ENCODE measurements at places on chromosomes 16 and 17.

DNA sequence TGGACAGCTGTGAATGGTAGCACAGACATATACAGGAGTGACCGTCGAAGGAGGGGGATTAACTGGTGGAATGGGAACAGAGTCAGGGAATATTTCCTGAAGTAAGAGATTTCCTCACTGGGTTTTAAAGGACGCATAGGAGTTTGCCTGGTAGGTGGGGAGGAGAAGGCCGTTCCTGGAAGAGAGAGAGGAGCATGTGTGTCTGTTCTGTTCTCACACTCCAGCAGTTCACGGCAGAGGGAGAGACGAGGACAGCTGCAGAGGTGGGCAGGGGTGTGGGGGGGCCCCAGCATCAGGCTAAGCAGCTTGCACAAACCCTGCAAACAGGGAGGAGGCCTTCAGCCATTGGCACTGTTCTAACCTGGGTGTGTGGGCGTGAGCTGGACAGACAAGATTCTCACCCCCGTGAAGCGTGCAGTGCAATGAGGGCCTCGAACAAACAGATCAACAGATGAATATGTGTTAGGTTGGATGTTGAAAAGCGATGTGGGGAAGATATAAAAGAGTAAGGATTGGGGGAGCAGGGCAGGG, 85.3 kb upstream of the GSE1 start:
- no peak for DNase-seq

DNA sequence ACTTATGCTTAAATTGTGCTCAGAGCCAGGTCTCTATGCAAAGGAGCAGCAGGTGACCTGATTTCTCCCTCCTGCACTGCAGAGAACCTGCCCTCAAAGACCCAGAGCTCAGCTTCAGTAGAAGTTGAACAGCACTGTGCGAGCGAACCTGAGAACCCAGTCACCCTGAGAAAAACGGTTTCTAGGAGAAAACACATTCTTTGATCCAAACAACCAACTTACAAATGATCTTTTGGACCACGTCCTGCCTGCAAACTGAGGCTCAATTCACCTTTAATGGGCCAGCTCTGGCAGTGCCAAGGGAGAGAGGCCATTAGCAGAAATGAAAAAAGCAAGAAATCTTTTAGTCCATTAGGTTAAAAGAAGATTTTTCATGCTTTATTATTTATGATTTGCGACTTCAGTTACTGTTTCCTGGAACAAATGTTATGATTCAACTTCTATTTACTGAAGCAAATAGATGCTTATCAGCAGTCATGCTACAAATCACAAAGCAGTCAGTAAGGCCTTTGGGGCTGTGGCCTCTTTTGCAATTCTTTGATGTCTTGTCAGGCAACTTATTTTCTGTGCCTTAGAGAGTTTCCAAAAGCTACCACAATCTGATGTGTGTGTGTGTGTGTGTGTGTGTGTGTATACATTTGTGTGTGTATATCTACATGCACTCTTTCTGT, 65.7 kb upstream of the LRRC37A3 start:
- DNase-seq = no peak

GRCh38 chr17:48143629-48144028, 36.1 kb downstream of the SNX11 start:
- no peak for DNase-seq

- no peak for DNase-seq
Observed at GRCh38 chr17:59572301-59572924, 7.0 kb downstream of the DHX40 start.

DNA sequence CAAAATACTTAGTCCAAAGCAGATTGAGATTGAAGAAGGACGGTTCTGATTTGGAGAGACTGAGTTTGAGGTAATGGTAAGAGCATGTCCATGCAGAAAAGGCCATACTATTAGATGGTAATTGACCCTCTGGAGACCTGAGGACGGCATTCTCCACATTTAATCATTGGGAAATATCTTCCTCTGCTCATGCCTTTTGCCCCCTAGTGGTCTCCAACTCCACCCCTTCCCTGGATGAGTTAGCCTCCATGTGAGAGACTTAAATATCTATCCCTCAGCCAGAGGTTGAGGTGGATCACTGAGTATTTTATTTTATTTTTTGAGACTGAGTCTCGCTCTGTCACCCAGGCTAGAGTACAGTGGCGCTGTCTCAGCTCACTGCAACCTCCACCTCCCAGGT, 10.4 kb upstream of the OR3A1 start:
- DNase-seq = no peak

GRCh38 chr17:57536789-57537523, 208.1 kb downstream of the CCDC182 start:
- no peak for DNase-seq

- no peak for DNase-seq
Observed at GRCh38 chr16:81569361-81570034, 124.9 kb downstream of the CMIP start.

DNA sequence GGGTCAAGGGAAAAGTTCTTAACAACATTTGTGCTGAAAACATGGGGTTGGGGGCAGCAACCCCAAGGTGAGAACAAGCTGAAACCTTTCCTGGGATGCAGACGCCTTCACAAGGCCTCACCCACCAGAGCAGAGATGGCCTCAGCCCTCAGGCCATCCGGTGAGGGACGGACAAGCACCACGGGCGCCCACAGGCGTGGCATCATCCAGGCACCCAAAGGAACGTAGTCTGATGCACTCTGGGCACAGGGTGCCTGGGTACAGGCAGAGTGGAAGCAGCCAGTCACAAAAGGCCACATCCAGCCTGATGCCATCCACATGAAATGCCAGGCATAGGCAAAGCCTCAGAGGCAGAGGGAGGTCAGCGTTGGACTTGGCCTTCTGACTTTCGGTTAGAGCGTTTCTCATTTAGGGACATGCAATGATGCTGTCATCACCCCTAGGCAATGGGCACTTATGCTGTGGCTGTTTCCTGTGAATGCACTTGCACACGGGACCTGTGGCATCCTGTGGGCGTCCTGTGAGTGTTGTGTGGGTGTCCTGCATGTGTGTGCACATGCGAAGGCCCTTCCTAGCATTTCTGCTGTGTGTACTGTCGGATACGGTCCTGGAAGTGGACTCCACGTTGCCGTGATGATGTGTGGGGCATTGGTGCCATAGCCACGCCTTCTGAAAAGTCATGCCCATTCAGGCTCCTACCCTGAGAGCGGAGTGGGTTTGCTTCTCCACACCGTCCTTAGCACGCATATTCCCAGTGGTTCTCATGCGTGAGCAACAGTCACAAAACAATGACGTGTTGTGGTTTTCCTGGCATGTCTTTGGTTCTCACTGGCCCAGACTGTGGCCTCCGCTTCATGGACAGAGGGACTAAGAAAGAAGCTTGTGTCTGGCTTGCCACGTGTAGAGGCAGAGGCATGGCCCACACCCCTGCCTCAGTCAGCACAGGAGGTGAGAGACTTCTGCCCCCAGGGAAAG, 52.7 kb upstream of the ZNF469 start:
- DNase-seq = no peak

GRCh38 chr16:67764158-67764667, 42.1 kb downstream of the RANBP10 start:
- no peak for DNase-seq

DNA sequence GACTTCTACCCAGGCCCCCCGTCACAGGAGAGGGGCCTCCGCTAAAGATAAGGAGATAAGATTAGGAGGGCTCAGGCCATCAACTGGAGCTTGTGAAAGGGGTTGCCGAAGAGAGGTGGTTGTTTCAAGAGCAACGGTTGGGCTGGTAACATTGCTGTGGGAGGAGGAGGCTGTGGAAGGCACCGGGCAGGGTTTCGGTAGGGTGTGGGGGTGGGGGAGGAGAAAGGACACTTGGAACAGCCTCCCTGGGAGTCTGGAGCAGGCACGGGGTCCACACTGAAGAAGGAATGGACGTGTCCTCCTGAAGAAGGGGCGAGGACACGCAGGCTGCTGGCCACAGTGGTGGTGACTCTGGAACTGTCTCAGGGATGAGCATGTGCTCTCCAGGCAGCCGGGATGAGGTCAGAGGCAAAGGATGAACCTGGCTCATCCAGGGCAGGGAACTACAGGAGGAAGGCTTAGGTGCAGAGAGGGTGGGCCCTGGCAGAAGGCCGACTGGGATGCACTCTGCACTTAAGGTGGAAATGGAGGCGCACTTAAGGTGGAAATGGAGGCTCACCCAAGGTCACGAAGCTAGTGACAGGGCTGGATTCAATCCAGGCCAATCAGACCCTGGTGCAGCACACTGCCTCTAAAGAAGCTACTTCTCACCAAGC, 1.2 kb upstream of the EPX start:
- peak; percentile 18 for DNase-seq

DNA sequence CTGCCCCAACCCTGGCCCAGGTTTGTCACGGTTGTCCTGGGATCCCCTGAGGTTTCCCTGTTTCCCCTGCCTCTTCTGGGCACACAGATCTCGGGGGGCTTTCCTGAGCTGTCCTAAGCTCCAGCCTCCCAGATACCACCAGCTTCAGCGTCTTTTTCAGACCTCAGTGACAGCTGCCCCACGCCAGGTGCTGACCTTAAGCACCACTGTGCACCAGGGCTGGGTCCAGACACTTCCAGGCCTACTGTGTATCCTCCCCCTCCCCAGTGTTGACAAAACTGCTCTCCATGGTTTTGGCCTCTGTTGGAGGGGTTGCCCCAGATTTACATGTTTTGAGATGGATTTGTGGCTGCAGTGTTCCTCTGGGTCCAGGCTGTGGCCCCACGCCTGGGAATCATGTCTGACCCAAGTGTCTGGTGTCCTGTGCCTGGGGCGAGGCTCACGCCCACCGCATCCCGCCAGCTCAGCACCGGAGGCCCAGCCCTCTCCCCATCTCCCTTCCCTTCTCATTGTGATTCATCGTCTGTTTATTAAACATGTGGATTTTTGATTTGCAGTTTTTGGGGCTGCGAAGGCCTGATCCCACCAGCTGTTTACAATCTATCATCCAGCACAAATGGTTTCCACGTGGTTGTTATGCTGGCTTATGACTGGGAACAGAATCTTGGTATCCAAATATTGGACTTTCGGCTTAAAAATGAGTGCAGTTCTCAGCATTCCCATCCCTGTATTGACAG, 82.1 kb downstream of the METRNL start:
- DNase-seq = no peak

DNA sequence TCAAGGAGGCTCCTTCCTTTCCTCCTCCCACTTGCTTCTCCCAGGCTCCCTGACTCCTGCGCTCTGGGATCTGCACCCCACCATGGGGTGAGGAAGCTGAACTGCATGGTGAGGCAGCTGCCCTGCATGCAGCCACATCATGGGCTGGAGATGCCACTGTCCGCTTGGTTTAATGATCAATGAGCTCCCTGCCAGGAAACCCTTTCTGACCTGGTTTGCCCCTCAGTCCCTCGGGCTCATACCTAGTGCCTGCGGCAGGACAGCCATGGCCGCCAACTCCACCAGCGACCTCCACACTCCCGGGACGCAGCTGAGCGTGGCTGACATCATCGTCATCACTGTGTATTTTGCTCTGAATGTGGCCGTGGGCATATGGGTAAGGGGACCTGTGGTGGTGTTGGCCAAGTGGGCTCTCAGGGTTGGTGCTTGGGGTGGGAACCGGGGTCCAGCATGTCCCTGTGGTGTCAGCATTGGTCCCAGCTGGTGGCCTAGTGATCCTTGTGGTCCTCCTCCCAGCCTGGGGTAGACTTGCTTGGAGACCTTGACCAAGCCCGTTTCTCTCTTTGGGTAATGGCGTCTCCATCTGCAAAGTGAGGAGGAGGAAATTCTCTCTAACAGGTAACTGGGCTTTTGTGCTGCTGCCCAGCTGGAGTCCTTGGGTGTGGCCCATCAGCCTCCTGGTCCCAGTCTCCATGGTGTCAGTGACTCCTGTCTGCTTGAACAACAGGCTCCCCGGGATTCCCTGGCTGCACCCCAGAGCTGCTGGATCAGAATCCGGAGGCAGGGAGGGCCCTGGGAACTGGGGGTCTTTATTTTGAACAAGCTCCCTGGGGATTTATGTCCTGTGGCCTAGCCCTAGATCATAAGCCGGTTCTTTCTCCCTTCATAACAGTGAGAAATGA, at the start of gene SLC5A10:
TSS of gene SLC5A10 (plus strand) at position 225 of the 902 bp plus-strand sequence. CDS start at position 266, 41 bp downstream.
- DNase-seq = no peak

- DNase-seq = no peak
Observed at GRCh38 chr16:54806378-54806777, 124.3 kb upstream of the IRX5 start.

DNA sequence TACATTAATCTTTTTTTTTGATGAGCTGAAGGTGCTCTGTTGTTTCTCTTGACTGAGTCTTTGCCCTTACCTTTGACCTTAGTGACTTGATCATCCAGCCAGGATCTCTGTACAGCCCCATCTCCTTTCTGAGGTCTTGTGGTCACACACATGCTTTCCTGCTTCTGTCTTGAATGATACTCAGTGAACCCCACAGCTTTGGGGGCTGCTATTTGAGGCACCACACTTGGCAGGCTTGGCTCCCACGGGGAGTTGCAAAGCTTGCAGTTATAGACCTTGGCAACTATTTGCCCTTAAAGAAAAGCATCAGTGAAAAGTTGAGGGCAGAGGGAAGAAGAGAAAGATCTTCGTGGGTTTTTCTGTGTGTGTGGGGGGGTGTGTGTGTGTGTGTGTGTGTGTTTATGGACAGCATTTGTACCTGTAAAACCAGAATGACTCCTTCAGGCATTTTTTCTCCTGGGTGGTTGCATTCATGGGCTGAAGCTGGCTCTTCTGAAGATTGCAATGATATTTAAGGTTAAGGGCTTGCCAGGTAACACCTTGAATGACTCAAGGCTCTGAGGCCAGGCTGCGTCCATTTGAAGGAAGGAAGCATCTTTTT, 101.6 kb downstream of the MSI2 start:
- no peak for DNase-seq

GRCh38 chr16:907361-907760, 63.4 kb downstream of the LMF1 start:
- no peak for DNase-seq

- DNase-seq = peak; percentile 75
Observed at GRCh38 chr16:16778332-16778731, 399.4 kb downstream of the NPIPA7 start.

DNA sequence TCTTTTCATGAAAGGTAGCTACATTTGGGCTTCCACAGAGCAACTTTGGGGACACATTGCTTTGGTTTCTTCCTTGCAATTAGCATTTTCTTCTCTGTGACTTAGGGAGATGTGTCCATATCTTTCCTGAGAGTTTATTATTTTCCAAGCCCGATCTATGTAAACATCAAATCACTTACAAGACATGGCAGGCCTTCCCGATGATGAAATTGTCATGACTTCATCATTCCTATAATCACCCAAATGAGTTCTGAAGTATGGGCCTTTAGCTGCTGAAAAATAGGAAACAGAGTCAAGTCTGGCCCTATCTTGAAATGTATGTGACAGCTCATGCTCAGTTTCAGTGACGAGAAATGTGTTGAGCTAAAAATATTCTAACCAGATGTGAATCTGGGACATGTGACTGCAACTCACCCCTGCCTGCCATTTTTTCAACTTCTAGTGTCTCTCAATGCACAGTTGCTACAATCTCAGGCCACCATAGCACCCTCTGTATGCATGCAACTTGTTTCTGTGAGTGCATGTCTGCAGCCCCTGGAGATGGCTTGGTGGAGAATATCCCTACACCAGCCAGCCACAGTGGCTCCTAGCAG, 199.6 kb upstream of the MAF start:
- no peak for DNase-seq
